ENCODE measurements at places on chromosomes 6 and 20. TPM values are rescaled to one million over a fixed set of nuclear protein-coding genes. Genes with fewer than 3 reads are reported as not detected.
A peak's percentile ranks its signal among the peaks of the same experiment; 100 is the strongest.

- H3K4me1 ChIP-seq: peaks cover 40% of the 10 kb centered on the region
- peak overlapping the region; percentile 81 for H3K27ac ChIP-seq
- peaks cover 36% of the 10 kb centered on the region for H3K36me3 ChIP-seq
- peak overlapping the region; percentile 21 for H3K4me3 ChIP-seq
- H3K27me3 ChIP-seq: no peaks in the 10 kb centered on the region
- peak; percentile 45 for DNase-seq
These were observed 34.8 kb upstream of the RUNX2 start for GRCh38 chr6:45293306-45293705.

DNA sequence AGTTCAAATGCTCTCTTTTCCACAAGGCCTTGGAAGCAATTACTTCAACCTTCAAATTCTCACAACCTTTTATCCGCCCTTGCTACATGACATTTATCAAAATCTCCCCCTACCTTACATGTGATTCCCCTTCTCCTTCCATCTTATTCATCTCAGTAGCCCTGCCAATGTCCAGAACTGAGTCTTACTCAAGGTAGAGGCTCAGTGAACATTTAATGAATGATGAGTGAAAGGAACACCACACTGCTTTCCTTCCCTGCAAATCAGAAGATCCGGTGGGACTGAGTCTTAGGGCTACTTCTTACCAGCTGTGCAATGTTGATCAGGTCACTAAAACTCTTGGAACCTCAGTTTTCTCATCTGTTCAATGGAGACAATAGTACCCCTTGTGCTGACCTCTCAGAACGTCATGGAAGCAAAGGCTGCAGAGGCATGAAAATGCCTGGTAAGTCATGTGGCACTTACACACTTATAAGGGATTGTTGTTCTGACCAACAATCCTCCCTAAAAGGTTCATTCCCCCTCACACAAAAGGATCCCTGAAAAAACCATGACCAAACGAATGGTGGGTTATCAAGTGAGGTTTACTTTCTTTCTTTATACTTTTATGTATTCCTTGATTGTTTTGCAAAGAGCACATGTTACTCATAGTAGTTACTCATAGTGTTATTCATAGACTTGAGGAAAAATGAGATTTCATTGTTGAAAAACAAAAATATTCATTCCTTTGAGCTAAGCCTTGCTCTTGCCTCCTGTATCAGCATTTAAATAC is 6.5 kb downstream of the MDGA1 start:
- H3K27me3 ChIP-seq: peaks cover 54% of the 10 kb centered on the region
- H3K27ac ChIP-seq: no peak overlapping the region
- H3K36me3 ChIP-seq: no peaks in the 10 kb centered on the region
- H3K4me1 ChIP-seq: peaks cover 10% of the 10 kb centered on the region
- no peak overlapping the region for H3K4me3 ChIP-seq

- no peak overlapping the region for H3K27ac ChIP-seq
- H3K27me3 ChIP-seq: no peaks in the 10 kb centered on the region
- H3K4me3 ChIP-seq: no peak overlapping the region
- H3K36me3 ChIP-seq: no peaks in the 10 kb centered on the region
- H3K4me1 ChIP-seq: peaks cover 9% of the 10 kb centered on the region
These were observed 76.5 kb upstream of the OPRM1 start for GRCh38 chr6:153962555-153962954.

GRCh38 chr6:52526634-52527033 is 50.2 kb downstream of the TRAM2 start:
- H3K27me3 ChIP-seq: no peaks in the 10 kb centered on the region
- H3K4me3 ChIP-seq: no peak overlapping the region
- H3K36me3 ChIP-seq: no peaks in the 10 kb centered on the region
- no peak overlapping the region for H3K27ac ChIP-seq

DNA sequence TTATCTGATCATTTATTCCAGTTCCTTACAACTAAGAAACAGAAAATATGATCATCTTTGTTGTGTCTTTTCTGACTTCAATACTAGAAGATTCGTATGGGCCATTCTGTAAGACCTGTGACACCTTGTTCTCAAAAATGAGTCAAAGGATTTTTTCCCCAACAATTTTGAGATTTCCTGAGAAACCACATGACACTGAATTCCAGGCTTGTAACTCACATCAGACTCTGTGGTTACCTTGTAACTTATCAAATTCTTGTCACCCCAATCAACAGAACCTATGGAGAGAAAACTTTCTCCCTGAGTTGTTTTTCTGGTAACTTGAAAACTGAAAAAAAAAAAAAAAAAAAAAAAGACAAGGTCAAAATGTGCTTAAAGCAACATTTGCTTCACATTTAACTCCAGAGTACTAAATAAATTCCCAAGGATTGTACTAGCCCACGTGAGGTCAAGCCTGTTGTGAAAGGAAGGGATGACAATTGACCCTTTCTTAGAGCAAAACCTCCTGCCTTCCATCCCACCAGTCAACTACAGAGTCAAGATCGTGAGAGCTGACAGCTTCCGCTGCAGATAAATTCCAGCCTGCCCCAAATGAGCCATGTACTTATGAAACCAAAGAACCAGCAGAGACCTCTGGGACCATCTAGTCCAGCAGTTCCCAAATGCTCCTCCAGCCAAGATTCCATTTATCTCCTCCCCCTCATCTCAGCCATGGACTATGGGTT is 140.3 kb downstream of the TBX18 start:
- H3K27me3 ChIP-seq: no peaks in the 10 kb centered on the region
- no peaks in the 10 kb centered on the region for H3K36me3 ChIP-seq
- no peak for DNase-seq
- H3K27ac ChIP-seq: no peak overlapping the region

DNA sequence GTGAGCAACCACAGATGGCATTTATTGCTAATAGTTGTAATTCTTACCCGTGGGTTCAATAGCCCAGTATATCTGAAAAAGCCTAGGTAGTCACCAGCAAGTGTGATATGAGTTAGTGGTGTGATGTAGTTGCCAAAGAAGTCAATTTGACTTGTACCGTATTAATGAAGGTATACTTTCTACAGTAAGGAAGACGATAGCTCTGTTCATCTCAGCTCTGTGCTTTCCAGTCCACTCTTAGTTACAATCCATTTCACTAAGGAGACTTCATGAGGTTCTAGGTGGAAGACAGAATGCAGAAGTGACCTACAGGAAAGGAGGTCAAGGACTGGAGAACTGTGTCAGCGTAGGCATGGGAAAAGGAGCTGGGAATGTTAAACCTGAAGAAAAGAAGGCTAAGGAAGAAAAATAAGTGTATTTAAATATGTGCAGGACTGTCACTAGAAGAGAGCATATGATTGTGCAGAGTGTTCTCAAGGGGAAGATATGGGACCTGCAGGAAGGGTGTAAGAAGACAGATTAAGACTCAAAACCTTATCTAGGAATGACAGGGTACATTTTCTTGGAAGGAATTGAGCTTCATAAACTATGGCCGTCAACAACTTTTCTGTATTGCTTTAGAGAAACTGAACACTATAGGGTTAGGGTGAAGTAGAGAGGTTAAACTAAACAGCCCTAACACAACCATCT is 116.9 kb upstream of the SCGN start:
- H3K36me3 ChIP-seq: no peaks in the 10 kb centered on the region
- H3K27me3 ChIP-seq: no peaks in the 10 kb centered on the region
- H3K4me1 ChIP-seq: no peaks in the 10 kb centered on the region
- no peak overlapping the region for H3K27ac ChIP-seq
- H3K4me3 ChIP-seq: no peak overlapping the region

DNA sequence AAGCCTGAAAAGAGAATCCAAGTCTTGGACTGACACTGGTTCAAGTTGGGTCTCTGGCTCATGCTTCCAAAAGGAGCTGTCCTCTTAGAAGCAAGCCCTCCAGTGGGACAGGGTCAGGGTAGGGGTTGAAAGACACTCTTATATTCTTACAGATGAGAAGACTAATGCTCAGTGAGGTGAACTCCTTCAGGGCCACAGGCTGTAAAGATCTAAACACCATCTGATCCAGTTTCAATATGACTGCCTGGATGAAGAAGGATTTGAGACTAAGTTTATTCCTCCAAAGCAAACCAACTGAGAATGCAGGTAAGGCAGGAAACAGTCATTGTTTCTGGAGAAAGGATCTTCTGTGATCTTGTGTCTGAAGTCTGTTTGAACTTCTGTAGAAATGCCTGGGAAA is 99.0 kb upstream of the TAB2 start:
- no peak overlapping the region for H3K4me3 ChIP-seq
- H3K4me1 ChIP-seq: peaks cover 33% of the 10 kb centered on the region
- no peaks in the 10 kb centered on the region for H3K27me3 ChIP-seq
- DNase-seq: no peak
- H3K27ac ChIP-seq: peak overlapping the region; percentile 1

Gene TRIM10
- not detected for total RNA-seq

Gene RNF144B
- 1.3 TPM for total RNA-seq

GRCh38 chr6:24245275-24245674 is 112.6 kb downstream of the DCDC2 start:
- no peak for DNase-seq
- no peak overlapping the region for H3K27ac ChIP-seq
- peaks cover 10% of the 10 kb centered on the region for H3K27me3 ChIP-seq

- no peak overlapping the region for H3K4me3 ChIP-seq
- no peaks in the 10 kb centered on the region for H3K36me3 ChIP-seq
- H3K27me3 ChIP-seq: no peaks in the 10 kb centered on the region
- no peak for DNase-seq
- no peaks in the 10 kb centered on the region for H3K4me1 ChIP-seq
- H3K27ac ChIP-seq: no peak overlapping the region
These were observed 11.1 kb downstream of the SIGLEC1 start for GRCh38 chr20:3701061-3701998.

DNA sequence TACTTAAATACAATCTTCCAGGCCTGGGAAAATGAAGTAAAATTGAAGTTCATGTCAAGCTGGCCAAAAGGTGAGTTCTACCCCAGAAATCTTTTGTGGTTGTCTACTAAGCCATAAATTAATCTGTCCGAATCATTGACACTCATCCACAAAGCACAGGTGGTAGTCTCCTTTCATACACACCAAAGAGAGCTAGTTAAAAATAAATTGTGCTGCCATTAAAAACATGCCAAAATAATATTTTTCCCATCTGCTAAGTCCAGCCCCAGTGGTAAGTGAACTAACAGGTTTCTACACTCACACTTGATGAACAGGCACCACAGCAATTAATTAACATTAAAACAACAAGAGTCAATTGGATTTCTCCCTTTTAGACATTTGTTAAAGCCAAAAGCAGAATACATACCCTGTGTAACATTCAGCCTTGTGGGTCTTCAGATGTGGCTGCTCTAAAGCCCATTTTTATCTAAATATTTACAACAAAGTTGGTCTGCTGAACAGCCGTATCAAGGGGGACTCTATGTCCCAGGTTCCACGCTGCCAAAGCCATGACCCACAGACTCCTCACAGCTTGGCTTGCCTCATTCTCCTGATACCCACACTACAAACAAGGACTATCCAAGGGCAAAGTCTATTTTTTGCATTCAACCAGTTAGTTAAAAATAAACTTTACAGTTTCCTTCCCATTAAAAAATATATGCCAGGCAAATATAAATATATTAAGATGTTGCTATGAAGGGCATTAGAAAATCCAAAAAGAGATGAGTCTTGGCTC is 490.4 kb downstream of the BMP2 start:
- H3K27me3 ChIP-seq: no peaks in the 10 kb centered on the region
- no peak for DNase-seq

- H3K4me1 ChIP-seq: peaks cover 3% of the 10 kb centered on the region
- DNase-seq: no peak
- H3K4me3 ChIP-seq: no peak overlapping the region
- peaks cover 54% of the 10 kb centered on the region for H3K36me3 ChIP-seq
- H3K27me3 ChIP-seq: no peaks in the 10 kb centered on the region
These were observed 524.8 kb downstream of the UTRN start for GRCh38 chr6:144809969-144810368.

DNA sequence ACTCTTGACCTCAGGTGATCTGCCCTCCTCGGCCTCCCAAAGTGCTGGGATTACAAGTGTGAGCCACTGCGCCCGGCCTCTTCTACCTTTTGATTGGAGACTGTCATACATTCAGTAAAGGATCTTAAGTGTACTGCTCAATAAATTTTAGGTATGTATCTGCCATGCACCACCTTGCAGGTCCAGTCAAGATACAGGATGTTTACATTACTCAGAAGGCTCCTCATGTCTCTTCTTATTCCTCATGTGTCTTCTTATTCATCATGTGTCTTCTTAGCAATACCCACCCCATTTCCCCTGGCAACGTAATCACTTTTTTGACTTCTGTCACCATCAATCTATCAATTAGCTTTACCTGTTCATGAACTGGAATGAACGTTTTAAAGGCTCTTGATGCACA is 7.9 kb downstream of the MEA1 start:
- H3K27me3 ChIP-seq: no peaks in the 10 kb centered on the region
- peaks cover 7% of the 10 kb centered on the region for H3K4me1 ChIP-seq
- H3K36me3 ChIP-seq: peaks cover 31% of the 10 kb centered on the region
- no peak overlapping the region for H3K27ac ChIP-seq
- H3K4me3 ChIP-seq: no peak overlapping the region
- DNase-seq: no peak

GRCh38 chr20:37850724-37851355 is 52.1 kb upstream of the VSTM2L start:
- H3K4me3 ChIP-seq: no peak overlapping the region
- DNase-seq: no peak
- no peaks in the 10 kb centered on the region for H3K27me3 ChIP-seq
- no peaks in the 10 kb centered on the region for H3K4me1 ChIP-seq
- peaks cover 14% of the 10 kb centered on the region for H3K36me3 ChIP-seq

DNA sequence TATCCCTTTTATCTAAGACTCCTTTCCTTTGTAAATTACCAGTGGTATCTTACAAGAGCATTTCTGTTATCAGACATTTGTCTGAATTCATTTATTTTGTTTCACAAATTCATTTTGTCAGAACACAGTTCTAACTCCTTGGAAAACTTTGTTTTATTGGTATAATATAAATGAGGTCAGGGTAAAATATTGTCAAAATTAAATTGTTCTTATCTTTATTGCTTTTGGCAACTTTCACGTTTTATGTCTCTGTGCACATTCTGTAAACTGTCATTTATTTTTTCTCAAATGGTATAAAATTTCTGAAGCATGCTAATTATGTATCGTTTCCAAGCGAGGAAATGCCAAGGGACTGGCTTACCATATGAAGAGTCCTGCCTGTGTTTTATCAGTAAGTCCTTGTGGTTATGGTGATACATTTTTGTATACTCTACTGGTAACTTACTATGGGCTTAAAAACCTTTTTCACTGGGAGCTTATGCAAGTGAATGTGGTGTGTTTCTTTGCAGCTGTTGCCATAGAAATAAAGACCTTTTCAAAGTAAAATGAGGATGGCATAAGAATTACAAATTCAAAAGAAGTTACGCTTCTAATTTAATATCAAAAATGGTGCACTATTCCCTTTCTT is 214.2 kb downstream of the COL19A1 start:
- no peak overlapping the region for H3K27ac ChIP-seq
- DNase-seq: no peak
- H3K4me1 ChIP-seq: no peaks in the 10 kb centered on the region
- no peaks in the 10 kb centered on the region for H3K27me3 ChIP-seq

Measured in activated CD4-positive, alpha-beta T cell treated with anti-CD3 and anti-CD28 coated beads, Interleukin-2, amount 10 ng/mL, durations not matched to agents 7 days and 5 days (primary cell).